ENCODE measurements at places on chromosomes 4 and X.

DNA sequence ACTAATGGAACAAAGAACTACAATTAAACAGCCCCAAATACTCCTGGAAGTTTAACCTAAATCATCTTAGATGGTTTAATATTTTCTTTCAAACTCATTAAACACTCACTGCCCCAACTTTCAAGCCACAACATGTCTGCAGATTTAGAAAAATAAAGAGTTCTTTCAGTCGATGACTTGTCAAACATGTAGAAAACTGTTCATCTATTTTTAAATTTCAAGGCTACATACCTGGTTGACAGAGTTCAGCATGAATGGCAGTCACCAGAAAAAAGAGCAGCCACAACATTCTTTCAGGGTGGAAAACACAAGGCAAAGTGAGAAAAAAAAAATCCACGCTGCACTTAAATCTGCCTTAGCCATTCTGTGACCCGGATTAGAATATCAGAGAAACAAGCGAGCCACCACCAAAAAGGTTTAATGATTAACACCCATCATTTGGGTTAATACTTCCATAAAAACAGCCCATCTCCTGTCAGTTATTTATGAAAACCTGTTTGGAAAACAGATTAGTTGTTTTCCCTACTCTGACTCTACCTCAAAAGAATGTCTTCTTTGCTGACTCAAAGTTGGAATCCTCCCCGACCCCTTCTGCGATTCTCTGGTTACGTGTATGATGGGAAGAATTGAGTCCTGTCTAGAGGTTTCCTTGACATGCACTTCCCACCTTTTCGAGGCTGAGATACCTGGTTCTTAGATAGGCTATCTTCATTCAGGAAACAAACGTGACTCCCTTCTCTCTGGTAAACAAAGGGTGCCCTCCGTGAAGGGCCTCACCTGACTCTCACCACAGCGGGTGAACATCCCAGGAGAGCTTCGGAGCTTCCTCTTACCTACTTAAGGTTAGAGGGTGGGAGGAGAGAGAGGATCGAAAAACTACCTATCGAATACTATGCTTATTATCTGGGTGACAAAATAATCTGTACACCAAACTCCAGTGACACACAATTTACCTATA is at the start of gene CLTRN:
Gene CLTRN (minus strand): TSS at position 319 of the 958 bp plus-strand sequence. CDS start 30 bp downstream, at position 289.
- no peak for ATAC-seq

DNA sequence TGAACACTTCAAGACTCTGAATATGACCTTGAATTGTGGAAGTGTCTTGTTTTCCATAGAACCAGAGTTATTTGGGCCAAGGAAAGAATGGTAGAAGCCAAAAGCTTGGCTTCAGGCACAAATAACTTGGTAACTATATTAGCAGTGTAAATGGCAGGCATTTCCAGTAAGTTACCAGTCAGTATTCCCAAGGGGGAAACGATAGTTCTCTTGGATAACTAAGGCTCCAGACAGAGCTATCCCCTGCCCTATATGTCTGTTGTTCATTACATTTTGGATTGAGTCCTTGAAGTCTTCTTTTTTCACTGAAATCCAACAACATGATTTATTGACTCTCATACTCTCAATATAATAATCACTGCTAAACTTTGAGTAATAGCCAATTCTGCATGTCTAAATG is 364.1 kb downstream of the MAGEB5 start:
- ATAC-seq = no peak

DNA sequence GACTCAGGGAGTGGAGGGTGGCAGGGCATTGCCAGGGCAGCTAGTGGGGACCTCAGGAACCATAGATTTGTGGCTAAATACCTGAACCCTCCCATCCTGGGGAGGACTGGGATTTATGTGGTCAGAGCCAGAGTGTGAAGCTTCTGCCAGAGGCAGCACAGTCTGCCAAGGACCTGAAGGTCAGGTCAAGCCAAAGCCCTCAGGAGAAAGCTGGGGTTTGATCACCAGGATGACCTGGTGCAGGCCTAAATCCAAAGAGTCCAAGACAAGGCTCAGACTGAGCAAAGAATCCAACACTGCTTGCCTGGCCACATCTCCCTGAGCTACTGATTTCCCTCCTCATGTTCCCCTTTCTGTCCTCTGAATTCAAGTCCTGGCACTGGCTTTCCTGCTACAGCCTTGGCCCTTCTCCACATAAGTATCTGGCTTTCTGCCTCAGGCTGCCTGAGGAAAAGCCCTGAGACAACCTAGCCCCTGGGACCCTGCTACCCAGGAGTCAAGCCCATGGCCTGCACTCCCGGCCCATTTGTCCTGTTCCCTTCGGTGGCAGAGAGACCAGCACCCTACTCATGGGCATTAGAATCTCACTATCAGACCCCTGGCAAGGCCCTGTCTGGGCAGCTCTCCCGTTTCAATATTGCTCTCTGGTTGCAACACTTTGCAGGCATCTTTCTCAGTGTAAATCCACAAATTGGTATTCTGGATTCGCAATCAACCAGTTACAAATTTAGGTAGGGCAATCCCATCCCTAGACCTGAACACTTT is 39.3 kb upstream of the SLC25A43 start:
- ATAC-seq = no peak

DNA sequence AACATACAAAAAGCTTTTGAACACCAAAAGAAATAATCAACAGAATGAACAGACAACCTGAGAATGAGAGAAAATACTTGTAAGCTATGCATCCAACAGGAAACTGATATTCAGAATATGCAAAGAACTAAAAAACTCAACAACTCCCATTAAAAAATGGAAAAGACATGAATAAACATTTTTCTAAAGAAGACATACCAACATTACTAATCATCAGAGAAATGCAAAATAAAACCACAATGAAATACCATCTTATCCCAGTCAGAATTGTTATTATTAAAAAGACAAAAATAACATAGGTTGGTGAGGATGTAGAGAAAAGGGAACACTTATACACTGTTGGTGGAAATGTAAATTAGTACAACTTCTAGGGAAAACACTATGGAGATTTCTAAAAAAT is 1161.9 kb downstream of the PCDH19 start:
- ATAC-seq = no peak

DNA sequence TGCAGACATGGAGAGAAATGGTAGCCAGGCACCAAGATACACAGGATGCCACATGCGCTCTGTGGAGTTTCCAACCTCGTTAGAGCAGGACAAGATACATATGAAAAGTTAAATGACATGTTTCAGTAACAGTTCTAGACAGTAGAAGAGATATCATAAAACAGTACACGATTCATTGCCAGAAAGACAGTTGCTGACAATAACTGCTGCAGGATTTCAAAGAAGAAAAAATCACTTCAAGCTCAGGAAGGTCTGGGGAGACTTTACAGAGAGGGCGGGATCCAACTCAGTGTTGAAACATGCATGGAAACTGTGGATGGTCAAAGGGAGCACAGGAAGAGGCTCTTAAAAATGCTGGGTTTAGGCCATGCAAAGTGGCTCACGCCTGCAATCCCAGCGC is 31.0 kb downstream of the DCTD start:
- ATAC-seq = no peak
